ENCODE measurements at places on chromosomes 3 and 15. TPM values are rescaled to one million over a fixed set of nuclear protein-coding genes. Genes with fewer than 3 reads are reported as not detected.

DNA sequence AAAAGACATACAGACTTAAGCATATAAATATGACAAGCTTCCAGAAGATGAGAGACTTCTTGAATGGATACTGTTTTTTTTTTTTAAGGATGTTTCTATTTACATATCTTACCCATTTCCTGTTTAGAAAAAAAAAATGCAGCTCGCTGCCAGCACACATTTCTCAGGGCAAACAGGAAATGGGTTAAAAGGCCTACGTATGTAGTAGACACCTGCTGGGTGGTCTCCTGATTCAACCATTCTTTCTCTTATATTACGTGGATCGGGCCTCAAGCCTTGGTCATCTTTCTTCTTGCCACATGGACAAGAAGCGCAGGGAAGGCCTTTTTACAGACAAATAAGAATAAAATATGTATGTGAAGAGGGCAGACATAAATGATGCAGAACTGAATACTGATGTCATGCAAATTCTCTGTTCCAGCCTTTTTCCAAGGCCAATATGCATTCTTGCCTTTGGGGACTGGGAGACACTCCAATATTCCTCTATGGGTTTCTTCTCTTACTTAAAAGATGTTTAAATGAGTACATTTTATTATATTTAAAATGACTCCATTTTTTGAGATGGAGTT, 35.0 kb upstream of the TJP1 start:
- DNase-seq = no peak

DNA sequence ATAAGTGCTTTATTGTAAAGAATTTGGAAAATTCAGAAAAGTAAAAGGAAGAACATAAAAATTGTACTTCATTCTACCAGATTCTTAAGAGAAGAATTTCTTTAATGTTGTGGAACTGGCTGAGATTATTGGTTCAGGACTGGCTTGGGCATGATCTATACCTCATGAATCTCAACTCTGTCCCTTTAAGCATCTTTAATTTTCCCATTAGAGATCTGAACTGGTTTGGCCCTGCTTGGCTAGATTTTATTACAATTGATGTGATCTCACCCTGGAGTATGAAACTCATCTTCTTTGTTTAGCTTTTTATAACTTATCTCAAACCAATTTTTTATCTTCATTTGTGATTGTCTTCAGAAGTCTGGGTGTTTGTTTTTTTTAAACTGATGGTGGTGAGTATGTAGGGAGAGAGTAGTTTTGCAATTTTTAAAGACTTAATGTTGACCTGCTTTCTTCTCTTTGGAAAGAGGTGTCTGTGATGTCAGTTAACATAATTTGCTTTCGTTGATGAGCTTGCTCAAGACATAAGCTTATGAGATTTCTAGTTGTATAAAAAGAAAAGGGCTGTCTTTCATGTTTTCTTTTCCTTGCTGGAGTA, 61.9 kb downstream of the ZNF609 start:
- DNase-seq = no peak

GRCh38 chr15:99438691-99439523, 126.9 kb upstream of the MEF2A start:
- DNase-seq = no peak

DNA sequence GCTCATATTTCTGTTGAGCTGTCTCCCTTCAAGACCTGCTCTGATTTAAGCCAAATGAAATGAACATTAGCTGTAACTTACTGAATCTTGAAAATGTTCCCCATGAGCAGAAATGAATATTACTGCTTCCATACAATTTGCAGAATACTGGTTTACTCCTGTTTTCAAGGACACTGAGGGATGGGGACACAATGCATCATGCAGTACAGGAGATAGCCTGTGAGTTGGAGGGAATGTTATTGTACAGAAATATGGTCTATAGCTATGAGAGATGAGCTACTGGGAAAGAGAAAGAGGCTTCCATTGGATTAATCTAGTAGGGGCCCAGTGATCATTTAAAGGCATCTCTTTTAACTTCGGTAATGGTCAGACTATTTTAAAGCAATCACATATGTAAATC, 798.2 kb downstream of the GRM7 start:
- DNase-seq = no peak

Gene ADAMTSL3
- total RNA-seq = under 0.01 TPM

- DNase-seq = no peak
These were observed 71.4 kb downstream of the LRRC49 start for GRCh38 chr15:70964058-70964457.

Gene TMC3
- total RNA-seq = not detected

- DNase-seq = no peak
These were observed 148.6 kb downstream of the CD47 start for GRCh38 chr3:107942244-107942643.

GRCh38 chr3:123157209-123157597, 44.5 kb upstream of the SEC22A start:
- no peak for DNase-seq

DNA sequence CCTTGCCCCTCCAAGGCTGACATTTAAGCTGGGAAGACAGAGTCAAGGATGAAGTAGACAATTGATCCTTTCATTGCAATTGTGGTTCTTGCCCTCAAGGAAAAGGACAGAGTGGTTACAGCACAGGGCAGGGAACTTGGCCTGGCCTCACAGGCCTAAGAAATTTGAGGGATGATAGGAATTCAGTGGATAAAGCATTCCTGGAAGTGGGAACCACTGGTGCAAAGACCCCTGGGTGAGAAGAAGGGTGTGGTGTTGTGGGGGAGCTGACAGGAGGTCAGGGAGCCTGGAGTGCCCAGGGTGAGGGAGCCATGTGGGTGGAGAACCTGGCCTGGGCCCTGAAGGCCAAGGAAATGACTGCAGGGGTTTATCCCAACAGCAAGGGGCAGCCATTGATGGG, 287.4 kb downstream of the UACA start:
- peak; percentile 52 for DNase-seq

DNA sequence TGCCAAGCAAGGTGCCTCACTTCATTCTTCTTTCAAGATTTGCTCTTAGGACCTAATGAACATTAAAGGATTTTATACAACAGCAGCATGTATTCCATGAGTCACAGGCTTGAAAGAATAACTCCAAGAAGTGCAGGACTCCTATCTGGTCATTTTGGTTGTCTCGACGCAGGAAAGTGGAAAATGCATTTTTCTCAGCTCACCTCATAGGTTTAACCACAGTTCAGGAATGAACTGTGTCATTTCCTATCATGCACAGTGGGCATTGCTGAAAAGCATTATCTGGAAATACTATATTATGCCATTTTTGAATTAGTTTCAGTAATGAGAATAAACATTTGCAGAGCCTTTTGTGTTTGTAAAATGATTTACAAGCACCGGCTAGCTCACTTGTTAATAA, 98.7 kb upstream of the BFSP2 start:
- peak; percentile 79 for DNase-seq

- peak; percentile 1 for DNase-seq
These were observed 94.9 kb downstream of the NTRK3 start for GRCh38 chr15:88161636-88162035.

Gene CADM2
- not detected for total RNA-seq

DNA sequence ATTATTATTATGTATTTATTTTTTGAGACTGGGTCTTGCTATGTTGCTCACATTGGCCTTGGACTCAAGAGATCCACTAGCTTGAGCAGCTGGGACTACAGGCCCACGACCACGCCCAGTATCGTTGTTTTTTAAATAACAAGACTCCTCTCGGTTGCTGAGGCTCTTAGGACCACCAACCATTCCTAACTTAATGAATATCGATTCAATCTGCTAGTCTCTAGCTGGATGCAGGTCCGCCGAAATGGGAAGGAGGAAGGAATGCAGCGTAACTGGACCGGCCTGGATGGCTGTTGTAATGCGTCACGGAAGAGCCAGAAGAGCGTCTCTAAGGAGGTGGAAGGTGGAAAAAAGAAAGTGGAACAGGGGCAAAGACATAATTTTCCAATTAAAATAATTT, 1.7 kb downstream of the ANXA2 start:
- peak; percentile 56 for DNase-seq

Gene SLTM
- total RNA-seq = 52.6 TPM

- DNase-seq = no peak
These were observed 280.0 kb downstream of the PDCD6IP start for GRCh38 chr3:34078418-34078817.

Gene WDR49
- not detected for total RNA-seq

Gene WNT5A
- 180 TPM for total RNA-seq

Gene PLA2G4B
- total RNA-seq = 1.2 TPM

Gene KCNMB2
- not detected for total RNA-seq

DNA sequence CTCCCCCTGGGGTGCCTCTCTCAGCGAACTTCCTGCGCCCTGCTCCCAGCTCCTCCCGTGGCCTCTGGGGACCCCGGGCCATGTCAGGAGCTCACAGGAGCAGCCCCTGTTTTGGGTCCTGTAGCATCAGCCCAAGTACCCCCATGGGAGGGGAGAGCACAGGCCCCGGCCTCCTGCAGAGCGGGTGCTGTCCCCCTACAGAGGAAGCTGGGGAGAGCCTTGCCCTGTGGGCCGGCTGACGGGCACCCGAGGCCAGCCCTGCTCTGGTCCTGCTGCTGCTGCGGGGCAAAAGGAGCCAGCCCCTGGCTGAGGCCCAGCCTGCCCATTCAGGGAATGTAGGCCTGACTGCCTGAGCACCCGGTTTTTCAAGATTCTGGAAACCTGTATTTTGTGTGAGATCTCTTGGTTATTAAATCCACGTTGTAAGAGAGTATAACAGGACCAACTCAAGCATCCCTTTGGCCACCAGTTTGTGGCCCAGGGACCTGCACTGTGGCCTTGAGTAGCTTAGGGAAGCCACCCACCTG, 12.4 kb downstream of the PLXNA1 start:
- DNase-seq = no peak

- peak; percentile 5 for DNase-seq
These were observed 228.8 kb upstream of the ALCAM start for GRCh38 chr3:105137911-105138310.

DNA sequence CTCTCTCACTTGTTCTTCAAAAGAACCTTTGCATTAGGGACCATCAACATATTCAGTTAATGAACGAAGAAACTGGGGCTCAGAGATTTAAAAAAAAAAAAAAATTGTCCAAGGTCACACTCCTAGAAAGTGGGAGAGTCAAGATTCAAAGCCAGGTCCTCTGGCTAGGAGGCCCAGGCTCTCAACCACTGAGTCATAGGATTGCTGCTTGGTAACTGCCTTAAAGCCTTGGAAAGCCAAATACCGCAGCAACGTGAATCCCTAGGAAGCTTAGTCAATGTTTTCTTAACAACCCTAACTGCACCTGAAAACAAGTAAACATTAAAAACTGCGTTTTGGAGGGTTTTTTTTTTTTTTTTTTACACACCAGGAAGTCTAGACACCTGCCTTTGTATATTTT, 156.8 kb downstream of the WNT5A start:
- peak; percentile 96 for DNase-seq

GRCh38 chr3:78274475-78275065, 1234.7 kb downstream of the ROBO2 start:
- no peak for DNase-seq

GRCh38 chr15:45714590-45715488, 80.0 kb downstream of the SQOR start:
- peak; percentile 67 for DNase-seq

DNA sequence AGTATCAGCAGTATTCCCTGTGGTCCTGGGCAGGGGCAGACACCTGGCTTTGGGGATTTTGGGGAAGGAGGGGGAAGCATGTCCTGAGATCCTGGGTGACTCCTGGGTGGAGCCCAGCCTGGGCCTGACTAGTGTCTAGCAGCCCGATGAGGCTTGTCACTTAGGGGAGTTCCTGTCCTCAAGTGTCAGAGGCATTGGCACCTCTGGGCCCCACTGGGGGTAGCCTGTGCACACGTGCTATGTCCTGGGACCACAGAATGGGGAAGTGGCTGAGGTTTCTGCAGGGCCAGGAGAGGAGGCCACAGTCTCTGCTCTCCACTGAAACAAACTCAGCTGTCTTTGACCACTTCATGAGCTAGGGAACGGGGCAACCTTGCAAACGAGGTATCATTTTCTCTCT, 31.5 kb upstream of the ADCY5 start:
- DNase-seq = no peak

Gene TMEM45A
- total RNA-seq = 38.8 TPM

- DNase-seq = no peak
These were observed 317.5 kb upstream of the THRB start for GRCh38 chr3:24812116-24812515.

- no peak for DNase-seq
These were observed 43.6 kb downstream of the ROBO1 start for GRCh38 chr3:79724206-79724605.

GRCh38 chr15:87045746-87046145, 966.1 kb downstream of the AGBL1 start:
- peak; percentile 5 for DNase-seq

GRCh38 chr3:158492685-158493084, 78.3 kb upstream of the MLF1 start:
- no peak for DNase-seq

Gene DUOXA1
- not detected for total RNA-seq

GRCh38 chr3:127461286-127461910, 129.1 kb downstream of the TPRA1 start:
- no peak for DNase-seq

- DNase-seq = peak; percentile 96
These were observed 35.0 kb downstream of the PLOD2 start for GRCh38 chr3:146125951-146126350.

Gene CHL1
- not detected for total RNA-seq

Gene PLD1
- 1.1 TPM for total RNA-seq

- no peak for DNase-seq
These were observed 21.3 kb downstream of the PLOD2 start for GRCh38 chr3:146139586-146140110.

DNA sequence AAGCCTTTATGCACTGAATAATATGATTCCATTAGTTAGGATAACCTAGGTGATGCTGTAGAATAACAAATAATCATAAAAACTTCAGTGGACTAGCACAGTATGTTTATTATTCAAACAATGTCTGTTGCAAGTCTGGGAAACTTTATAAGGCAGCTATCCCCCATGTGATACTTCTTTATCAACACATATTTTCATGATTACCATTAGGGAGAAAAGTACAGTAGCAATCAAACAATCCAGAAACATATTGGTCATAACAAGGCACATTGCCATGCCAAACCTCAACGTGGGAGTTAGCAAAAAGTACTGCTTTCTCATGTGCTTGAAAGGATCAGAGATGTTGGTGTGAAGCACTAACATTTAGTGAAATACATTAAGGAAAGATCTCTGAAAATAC, 35.5 kb downstream of the EOMES start:
- DNase-seq = peak; percentile 80

- DNase-seq = peak; percentile 43
These were observed 215.2 kb upstream of the PRICKLE2 start for GRCh38 chr3:64440498-64440897.
